ENCODE measurements at places on chromosomes 5 and 9. TPM values are rescaled to one million over a fixed set of nuclear protein-coding genes. Genes with fewer than 3 reads are reported as not detected.

Gene SLC6A3
- total RNA-seq, result 0.15 TPM

Gene CTSV
- 13.6 TPM for total RNA-seq

Gene PCDHGA2
- 0.47 TPM for total RNA-seq

Gene PDE6A
- total RNA-seq, result 0.17 TPM

Gene BRIX1
- total RNA-seq, result 56.3 TPM

Gene PCDHGA11
- 0.06 TPM for total RNA-seq

Gene SLC34A1
- total RNA-seq, result not detected

Gene ANKRD31
- total RNA-seq, result 0.05 TPM

Gene SPATA31D4
- not detected for total RNA-seq

Gene SEMA6A
- total RNA-seq, result 0.18 TPM

Gene MYMK
- not detected for total RNA-seq
